ENCODE measurements at places on chromosomes 16 and 17. TPM values are rescaled to one million over a fixed set of nuclear protein-coding genes. Genes with fewer than 3 reads are reported as not detected.

- no peak for DNase-seq
Observed at GRCh38 chr17:74528491-74529199, 2.6 kb downstream of the CD300LB start.

GRCh38 chr16:70804153-70804733 is 3.3 kb upstream of the VAC14 start:
- no peak for DNase-seq

TM4SF5 gene
- 15.6 TPM for total RNA-seq

GRCh38 chr17:15947271-15947670 is 2.3 kb downstream of the ADORA2B start:
- no peak for DNase-seq

GNAO1 gene
- not detected for total RNA-seq

GRCh38 chr17:31525801-31526549 is 134.5 kb downstream of the RAB11FIP4 start:
- peak; percentile 24 for DNase-seq

DNA sequence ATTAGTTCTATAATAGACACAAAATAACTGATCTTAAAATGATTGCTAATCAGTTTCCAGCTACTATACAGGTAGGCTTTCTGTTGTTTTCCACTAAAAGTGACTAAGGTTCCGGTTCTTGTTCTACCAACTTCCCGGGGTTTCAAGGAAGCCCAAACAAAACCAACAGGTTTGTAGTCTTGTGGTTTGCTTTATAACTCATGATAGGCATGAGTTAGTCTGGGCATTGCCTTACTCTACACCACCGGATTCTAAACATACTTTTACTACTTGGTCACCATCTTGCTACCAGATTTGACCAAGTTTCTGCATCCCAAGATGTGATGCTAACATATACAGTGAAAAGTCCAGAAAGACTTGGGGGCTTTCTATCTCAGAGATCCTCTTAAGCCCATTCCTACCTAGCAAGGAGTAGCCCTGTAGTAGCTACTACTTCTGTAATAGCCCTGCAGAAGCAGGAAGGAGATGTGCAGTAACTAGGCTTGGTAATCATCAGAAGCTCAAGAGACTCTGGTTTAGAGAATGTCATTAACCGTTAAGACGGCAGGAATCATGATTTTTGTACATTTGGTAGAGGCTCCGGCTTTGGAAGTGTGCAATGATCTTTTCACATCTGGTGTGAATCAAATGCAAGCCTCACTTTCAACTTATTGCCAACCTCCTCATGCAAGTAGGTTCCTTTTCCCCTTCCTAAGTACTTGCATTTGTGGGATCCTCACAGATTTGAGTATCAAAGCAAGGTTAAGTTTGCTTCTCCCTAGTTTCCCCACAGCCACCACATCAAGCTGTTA is 1.6 kb downstream of the FAM117A start:
- no peak for DNase-seq

DNA sequence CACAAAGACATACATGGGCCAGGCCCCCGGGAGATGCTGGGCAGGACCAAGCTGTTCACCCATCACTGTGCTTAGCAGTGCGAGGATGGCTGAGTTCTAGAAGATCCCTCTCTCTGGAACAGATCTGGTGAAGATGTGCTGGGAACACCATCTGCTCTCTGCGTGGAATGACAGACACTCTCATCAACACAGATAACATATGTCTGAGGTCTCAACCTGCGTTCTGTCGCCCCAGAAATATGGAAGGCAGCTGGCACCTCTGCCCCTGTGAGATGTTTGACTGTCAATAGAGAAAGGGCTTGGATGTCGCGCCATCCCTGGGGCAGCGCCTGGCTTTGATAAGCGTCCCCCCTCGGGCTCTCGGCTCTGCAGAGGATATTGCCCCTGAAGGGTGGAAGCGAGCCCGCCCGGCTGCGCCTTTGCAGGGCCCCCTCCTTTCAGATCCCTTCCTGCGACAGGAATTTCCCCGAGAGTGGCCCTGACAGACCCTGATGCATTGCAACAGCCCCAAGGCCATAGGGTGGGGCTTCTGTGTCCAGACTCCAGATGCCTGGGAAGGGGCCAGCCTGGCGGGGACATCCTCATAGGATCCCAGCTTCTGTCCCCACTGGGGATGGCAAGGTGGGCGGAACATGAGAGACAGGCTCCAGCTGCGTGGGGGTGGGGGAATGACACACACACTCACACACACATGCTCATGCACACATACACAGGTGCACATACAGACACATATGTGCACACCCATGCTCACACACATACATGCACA is 86.9 kb upstream of the ZNF469 start:
- no peak for DNase-seq

GRCh38 chr17:36755586-36755985 is 154.2 kb downstream of the MRM1 start:
- peak; percentile 20 for DNase-seq

- no peak for DNase-seq
Observed at GRCh38 chr17:77391668-77392375, 251.1 kb downstream of the SEC14L1 start.

TP53TG3F gene
- total RNA-seq: not detected

- DNase-seq: no peak
Observed at GRCh38 chr17:65088621-65089360, 32.3 kb upstream of the GNA13 start.

DNA sequence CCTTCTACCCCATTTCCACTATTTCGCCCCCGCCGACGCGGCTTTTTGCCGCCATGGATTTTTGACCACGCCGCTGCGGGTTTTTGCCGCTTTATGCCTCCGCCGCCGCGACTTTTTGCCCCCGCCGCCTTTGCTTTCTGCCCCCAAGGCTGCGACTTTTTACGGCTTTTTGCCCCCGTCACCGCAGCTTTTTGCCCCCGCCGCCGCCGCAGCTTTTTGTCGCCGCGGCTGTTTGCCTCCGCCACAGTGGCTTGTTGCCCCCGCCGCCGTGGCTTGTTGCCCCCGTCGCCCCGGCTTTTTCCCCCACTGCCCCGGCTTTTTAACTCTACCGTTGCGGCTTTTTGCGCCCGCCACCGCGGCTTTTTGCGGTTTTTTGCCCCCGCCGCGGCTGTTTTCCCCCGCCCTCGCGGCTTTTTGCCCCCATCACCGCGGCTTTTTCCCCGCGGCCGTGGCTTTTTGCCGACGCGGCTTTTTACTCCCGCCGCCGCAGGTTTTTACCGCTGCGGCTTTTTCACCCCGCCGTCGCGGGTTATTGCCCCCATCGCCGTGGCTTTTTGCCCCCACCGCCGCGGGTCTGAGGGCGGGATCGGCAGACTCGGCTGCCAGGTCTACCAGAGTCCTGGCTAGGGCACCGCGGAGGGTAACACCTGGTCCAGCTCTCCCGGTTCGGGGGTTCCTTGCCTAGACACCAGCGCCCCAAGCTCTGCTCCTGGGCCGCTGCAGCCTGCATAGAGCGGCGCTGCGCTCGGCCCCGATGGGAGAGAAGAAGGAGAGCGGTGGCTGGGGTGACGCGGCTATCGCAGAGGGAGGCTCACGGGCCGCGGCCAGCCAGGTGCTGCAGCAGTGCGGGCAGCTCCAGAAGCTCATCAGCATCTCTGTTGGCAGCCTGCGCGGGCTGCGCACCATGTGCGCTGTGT is 562.7 kb upstream of the WSB1 start:
- DNase-seq: no peak

SOST gene
- not detected for total RNA-seq

GRCh38 chr17:70871180-70871818 is 702.0 kb downstream of the KCNJ2 start:
- DNase-seq: no peak

KIF2B gene
- not detected for total RNA-seq

GRCh38 chr16:84059111-84059510 is 16.5 kb upstream of the SLC38A8 start:
- no peak for DNase-seq

AHSP gene
- total RNA-seq: not detected

DNA sequence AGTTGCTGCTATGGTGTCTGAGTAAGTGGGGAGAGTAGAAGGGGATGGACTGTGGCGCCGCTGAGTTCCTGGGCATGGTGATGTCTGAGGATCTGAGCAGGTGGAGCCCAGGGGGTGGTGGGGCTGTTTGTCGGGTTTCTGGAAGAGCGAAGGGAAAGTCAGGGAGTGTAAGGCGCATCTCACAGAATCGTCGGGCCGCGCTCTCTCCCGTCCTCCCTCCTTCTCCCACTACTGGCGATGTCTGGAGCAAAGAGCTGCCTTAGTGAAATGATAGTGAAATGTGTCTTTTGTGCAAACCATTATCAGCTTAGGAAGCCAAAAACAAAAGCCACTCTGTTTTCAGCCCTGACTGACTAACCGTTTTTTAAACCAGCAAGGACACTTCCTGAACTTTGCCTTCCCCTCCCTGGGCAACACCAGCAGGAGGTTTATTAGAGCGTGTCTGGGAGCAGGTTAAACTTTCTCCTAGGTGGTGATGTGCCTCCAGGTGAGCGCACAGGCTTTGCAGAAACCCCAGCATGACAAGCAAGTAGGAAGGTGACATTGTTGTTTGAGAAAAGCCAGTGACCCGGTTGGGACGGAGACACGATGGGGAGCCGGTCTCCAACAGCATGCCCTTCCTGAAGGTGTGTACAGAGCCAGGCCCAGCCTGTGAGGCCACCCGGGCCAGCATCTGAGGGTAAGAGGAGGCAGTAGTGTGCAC is 49.1 kb downstream of the RAB11FIP3 start:
- DNase-seq: peak; percentile 87

DNA sequence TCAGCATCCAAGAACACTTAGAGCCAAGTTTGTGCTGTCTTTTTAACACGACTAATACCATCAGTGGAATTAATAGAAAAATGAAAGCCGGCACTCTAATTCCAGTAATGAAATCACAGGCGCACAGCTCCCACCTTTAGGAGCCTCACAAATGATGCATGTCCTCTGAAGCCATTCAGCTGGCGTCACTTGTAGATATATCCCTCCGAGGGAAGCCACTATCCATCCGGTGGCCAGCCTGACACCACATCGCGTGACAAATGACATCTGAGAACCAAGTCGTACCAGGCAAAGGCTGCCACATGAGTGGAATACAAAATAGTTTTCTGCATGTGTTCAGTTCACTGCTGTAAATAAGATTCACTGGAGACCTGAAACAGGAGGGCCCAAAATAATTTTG is 205.6 kb downstream of the GRIN2A start:
- DNase-seq: no peak

KPNA2 gene
- 410 TPM for total RNA-seq

GRCh38 chr16:24738895-24739294 is 9.4 kb downstream of the TNRC6A start:
- DNase-seq: no peak

EIF1 gene
- 199 TPM for total RNA-seq

KIF18B gene
- total RNA-seq: 14.5 TPM

- DNase-seq: no peak
Observed at GRCh38 chr16:23908790-23909189, 73.0 kb downstream of the PRKCB start.

- no peak for DNase-seq
Observed at GRCh38 chr16:64011650-64012049, 1110.2 kb downstream of the CDH11 start.

DNA sequence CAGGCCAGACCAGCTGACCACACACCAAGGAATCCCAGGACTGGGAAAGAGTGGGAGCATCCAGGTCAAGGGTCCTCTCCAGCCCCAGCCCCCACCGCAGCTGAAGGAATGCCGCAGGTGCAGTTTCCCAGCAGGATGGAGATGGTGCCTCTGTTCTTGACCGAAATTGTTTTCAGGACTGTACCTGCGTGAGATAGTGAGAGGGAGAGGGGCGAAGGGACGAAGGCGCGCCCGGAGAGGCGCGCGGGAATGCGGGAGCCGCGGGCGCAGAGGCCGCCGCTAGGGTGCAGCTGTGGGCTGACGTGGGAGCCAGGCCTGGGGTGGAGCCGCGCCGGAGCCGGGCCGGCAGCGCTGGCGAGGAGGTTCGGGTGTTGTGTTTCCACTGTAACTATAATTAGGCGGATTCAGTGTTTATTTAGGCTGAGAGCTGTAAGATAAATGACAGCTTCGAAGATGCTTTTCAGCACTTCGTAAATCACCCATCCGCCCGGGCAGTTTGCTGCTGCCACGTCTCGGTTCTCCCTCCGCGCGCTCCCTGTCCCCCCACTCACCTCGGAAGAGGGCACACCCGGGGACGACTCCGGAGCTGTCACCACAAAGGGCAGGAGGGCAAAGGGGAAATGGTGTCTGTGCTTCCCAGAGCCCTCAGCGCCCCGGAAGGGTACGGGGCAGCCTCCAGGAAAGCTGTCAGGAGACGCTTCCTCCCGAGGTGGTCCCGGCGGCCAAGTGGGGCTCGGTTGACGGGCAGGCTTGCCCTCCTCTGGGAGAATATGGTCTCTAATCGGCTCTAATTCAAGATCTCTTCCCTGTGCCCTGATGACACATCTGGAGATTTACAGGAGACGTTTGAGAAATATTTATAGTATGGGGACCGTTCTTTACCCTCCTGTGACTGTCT is 38.2 kb downstream of the HOXB1 start:
- no peak for DNase-seq

DNA sequence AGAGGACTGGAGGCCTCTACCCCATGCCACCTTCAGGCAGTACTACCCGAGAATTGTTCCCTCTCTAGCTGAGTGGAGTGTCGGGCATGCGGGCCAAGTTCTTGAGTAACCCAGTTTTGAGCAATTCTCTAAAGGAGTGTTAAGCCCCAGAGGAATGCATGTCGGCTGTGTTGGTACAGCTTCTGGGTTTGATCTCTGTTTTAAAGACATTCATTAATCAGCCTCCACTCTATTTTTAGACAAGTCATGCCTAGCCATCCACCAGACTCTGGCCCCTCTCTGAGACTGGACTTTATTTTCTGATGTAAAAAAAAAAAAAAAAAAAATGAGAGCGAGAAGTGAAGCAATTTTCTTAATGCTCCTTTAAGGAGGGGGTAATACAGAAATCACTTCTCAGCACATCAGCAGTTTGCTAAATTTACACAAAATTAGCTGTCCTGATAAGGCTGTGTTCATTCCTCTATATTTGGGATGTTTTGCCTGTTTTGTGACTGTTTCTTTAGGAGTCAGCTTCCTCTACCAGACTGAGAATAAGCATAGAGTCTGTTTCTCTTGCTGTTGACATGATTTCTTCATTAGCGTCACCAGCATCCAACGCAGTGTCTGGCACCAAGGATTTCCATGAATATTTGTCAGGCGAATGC is 88.7 kb downstream of the AXIN2 start:
- no peak for DNase-seq

DNA sequence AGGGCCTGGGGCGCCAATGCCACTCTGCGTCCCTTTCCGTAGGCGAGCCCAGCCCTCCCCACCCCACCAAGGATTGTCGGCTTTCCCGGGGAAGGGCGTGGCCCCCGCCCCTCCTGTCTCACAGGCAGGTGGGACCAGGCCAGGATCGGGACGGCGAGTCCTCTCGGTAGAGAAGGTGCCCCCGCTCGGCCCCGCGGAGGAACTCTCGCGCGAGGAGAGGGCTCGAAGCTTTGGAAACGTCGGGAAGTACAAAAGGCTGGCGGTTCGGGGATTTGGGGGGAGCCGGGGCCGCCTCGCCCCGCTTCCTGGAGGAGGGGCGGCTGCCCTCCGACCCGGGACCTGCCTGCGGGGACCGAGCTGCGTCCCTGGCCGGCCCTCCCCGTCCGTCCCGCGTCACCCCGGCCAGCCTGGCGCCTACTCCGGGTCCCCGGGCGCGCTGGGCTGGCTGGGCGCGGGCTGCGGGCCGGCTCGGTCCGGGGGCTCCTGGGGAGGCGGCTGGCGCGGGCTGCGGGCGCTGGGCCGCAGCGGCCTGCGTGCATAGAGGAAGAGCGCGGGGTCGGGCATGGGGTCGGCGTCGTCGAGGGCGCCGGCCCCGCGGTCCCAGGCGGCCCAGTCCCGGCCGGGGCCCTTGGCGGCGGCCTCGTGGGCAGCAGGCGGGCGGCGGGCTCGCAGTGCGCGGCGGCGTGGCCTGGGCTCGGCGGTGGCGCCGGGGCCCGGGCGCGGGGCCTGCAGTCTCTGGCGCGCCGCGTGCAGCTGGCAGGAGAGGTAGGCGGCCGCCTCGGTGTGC is 12.6 kb upstream of the CLUH start:
- no peak for DNase-seq

- no peak for DNase-seq
Observed at GRCh38 chr16:30060346-30060745, 5.2 kb upstream of the ALDOA start.
